ENCODE measurements at places on chromosomes 12 and 14. TPM values are rescaled to one million over a fixed set of nuclear protein-coding genes. Genes with fewer than 3 reads are reported as not detected.

GRCh38 chr12:128961957-128962356, 108.7 kb downstream of the GLT1D1 start:
- H3K27me3 ChIP-seq: no peaks in the 10 kb centered on the region
- no peak overlapping the region for H3K27ac ChIP-seq
- no peak overlapping the region for H3K4me3 ChIP-seq
- no peaks in the 10 kb centered on the region for H3K4me1 ChIP-seq

DNA sequence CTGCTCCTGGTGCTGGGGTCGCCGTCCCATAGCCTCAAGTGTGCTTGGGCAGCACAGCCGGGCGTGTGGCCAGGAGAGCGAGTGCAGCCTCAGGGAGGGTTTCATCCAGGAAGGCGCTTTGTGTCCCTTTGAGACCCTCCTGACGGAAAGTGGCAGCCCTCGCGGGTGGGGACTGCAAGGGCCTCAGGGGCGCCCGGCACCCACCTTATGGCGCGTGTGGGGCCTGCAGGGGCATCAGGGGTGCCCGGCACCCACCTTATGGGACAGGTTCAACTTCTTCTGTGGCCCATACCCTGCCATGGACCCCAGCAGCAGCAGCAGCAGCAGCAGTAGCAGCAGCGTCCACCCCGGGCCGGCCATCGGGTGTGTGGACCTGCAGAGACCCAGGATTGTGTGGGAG, 4.5 kb downstream of the LRCOL1 start:
- no peak for DNase-seq
- H3K4me1 ChIP-seq: no peaks in the 10 kb centered on the region
- H3K4me3 ChIP-seq: no peak overlapping the region

DNA sequence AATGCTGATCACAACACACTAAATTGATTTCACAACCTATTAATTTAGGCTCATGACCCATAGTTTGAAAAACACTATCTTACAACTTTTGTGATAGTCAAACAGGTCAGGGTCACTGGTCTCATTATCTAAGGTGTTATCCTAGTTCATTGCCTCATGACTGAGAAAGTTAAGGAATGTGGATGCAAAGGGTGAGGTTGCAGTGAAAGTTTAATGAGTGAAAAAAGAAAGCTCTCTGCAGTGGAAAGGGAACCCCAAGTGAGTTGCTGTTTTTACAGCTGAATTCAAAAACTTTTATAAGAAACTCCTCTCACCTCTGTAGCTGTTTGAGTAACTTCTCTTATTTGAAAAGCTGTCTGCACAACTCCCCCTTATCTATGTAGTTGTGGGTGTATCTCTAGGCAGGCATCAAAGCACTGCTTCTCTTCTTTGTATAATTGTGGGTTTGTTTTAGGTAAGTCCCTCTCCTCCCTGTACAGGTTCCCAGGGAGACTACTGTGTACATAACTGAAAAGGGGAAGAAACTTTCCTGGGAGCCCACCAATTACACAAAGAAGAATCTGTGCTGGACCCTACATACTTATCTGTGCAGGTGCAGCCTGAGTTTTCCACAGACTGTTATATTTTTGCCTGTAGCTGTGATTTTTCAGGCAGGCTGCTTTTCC, 18.9 kb downstream of the DNAL1 start:
- no peak overlapping the region for H3K27ac ChIP-seq
- DNase-seq: no peak
- no peaks in the 10 kb centered on the region for H3K4me1 ChIP-seq

DNA sequence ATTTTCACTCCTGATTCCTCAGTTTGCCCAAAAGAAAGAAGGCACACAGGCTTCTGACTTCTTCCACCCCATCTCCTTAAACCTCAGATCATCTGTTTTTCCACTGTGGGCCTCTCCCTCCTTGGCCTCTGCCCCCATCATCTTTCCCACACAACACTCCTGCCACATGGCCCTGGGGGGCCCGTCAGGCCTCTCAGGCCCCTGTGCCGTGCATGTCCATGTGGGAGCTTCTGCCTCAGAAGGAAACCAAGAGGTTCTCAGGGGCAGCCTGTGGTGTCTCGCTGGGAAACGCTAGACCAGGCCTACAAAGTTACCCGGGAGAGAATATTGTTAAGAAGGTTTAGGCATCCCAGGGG, 8.0 kb downstream of the KLHL33 start:
- H3K27me3 ChIP-seq: no peaks in the 10 kb centered on the region
- DNase-seq: no peak
- H3K36me3 ChIP-seq: no peaks in the 10 kb centered on the region
- H3K27ac ChIP-seq: no peak overlapping the region
- H3K4me1 ChIP-seq: no peaks in the 10 kb centered on the region

GRCh38 chr12:122726080-122726558, 4.5 kb downstream of the HCAR1 start:
- H3K27ac ChIP-seq: no peak overlapping the region
- no peaks in the 10 kb centered on the region for H3K27me3 ChIP-seq
- H3K4me3 ChIP-seq: no peak overlapping the region
- peaks cover 14% of the 10 kb centered on the region for H3K4me1 ChIP-seq

- H3K4me3 ChIP-seq: no peak overlapping the region
- no peak for DNase-seq
- H3K36me3 ChIP-seq: no peaks in the 10 kb centered on the region
- no peaks in the 10 kb centered on the region for H3K27me3 ChIP-seq
- no peaks in the 10 kb centered on the region for H3K4me1 ChIP-seq
Measured at GRCh38 chr12:132530447-132530846, 40.5 kb downstream of the FBRSL1 start.

DNA sequence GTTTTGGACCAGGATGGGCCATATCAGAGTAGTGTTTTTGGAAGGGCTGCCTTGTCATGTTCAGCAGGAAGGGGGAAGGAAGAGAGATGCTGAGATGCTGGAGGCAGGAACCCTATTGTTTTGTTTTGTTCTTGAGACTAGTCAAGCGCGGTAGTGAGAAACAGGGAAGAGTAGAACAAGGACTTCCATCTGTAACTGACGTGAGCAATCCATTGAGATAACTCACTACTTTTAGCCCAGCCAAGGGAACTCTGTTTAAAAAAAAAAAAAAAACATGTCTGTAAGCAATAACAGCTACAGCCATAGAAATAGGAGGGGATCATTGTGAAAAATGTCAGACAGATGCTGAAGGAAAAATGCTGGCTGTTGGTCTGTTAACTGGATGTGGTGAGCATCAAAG, 34.0 kb downstream of the CD9 start:
- H3K4me3 ChIP-seq: no peak overlapping the region
- no peak overlapping the region for H3K27ac ChIP-seq
- H3K36me3 ChIP-seq: no peaks in the 10 kb centered on the region
- H3K27me3 ChIP-seq: no peaks in the 10 kb centered on the region
- DNase-seq: no peak
- peaks cover 21% of the 10 kb centered on the region for H3K4me1 ChIP-seq

DNA sequence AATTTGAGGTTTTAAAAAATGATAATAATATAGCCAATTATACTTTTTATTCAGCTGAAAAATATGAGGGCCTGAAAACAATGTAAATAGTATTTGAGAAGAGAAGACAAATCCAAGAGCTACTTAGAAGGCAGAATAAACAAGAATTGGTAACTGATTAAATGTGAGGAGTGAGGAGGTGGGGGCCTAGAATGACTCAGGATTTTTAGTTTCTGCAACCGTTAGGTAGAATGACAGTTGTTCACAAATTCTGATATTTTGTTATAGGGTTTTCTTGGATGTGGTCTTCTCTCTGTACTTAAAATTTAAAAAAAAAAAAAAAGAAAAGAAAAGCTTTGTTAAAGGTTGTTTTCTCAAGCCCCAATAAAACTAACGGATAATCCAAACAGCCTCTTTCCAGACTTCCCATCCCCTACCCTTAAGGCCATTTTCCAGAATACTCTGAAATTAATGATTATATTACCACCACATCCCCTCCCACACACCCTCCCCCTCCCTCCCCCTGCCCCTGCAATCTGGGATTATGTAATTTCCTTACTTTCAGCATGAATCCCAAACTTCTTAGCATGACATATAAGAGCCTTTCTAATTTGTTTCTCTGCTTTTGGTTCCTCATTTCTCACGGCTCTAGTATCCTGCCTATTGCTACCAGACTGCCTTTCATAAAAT, 50.4 kb downstream of the LRP6 start:
- no peaks in the 10 kb centered on the region for H3K27me3 ChIP-seq
- H3K27ac ChIP-seq: no peak overlapping the region
- no peak for DNase-seq
- H3K4me3 ChIP-seq: no peak overlapping the region
- no peaks in the 10 kb centered on the region for H3K4me1 ChIP-seq

GRCh38 chr14:101828046-101828445, 66.5 kb downstream of the PPP2R5C start:
- no peaks in the 10 kb centered on the region for H3K27me3 ChIP-seq
- no peak for DNase-seq
- peaks cover 76% of the 10 kb centered on the region for H3K4me1 ChIP-seq
- H3K4me3 ChIP-seq: no peak overlapping the region
- H3K36me3 ChIP-seq: peaks cover 21% of the 10 kb centered on the region
- H3K27ac ChIP-seq: peak overlapping the region; percentile 97

DNA sequence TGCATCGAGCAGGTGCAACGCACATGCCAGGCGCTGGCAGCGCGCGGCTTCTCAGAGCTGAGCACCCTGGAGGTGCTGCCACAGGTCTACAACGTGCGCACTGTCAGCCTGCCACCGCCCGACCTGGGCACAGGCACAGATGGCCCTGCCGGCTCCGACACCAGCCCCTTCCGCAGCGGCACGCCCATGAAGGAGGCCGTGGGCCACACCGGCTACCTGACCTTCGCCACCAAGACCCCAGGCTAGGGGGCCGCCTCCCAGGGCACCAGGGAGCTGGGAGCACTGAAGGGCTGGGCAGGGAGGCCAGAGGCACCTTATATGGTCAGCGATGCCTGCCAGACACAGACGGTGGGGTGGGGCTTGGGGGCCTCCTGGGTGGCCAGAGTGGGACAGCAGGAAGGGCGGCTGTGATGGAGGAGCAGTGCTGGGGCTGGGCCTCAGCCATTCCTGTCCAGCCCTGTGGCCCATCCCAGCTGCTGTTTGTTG, 5.6 kb downstream of the TRMT61A start:
- no peak overlapping the region for H3K4me3 ChIP-seq
- H3K4me1 ChIP-seq: peaks cover 7% of the 10 kb centered on the region
- no peak overlapping the region for H3K27ac ChIP-seq
- no peaks in the 10 kb centered on the region for H3K36me3 ChIP-seq
- H3K27me3 ChIP-seq: no peaks in the 10 kb centered on the region

DNA sequence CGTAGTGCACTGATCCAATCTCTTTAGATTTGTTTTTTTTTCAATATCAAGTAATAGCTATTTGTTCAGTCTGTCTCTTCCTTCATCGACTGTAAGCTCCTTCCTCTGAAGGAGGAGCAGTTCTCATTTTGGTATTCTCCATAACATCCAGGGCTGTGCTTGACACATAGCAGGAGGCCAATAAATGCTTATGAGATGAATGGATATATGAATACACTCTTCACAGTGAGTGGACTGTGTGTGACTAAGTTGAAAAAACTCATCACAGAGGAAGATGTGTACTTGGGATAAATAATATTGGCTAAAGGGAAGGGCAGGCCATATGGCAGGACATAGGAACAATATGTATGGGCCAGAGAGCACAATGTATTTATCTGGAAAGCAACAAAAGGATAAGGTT, 205.3 kb upstream of the PRICKLE1 start:
- H3K4me3 ChIP-seq: no peak overlapping the region
- H3K27me3 ChIP-seq: no peaks in the 10 kb centered on the region
- no peaks in the 10 kb centered on the region for H3K36me3 ChIP-seq
- DNase-seq: no peak
- no peak overlapping the region for H3K27ac ChIP-seq
- H3K4me1 ChIP-seq: no peaks in the 10 kb centered on the region

DNA sequence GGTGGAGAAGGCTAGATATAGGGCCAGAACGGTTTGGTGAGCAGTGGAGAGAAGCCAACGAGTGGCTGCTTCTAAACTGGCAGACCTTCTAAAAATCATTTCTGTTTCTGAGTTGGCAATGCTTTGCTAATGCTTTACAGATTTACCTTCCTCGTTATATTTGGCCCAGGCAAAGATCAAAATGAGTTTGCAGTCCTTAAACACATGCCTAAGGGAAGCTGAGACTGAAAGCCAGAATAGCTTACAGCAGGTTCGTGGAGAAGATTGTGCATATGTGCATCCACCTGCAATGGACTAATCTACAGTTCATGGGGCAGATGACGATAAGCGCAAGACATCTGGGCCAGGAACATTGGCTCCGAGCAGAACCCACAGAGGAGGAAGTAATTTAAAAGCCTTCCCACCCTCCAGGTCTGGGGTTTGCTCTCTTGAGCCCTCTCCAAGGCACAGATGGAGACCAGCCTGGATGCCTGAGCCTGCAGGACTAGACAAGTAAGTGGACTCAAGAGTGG, 99.4 kb downstream of the NINJ2 start:
- DNase-seq: no peak
- peak overlapping the region; percentile 80 for H3K27ac ChIP-seq
- peak overlapping the region; percentile 49 for H3K4me3 ChIP-seq

- no peaks in the 10 kb centered on the region for H3K4me1 ChIP-seq
- no peaks in the 10 kb centered on the region for H3K27me3 ChIP-seq
- no peak overlapping the region for H3K27ac ChIP-seq
- no peaks in the 10 kb centered on the region for H3K36me3 ChIP-seq
Measured at GRCh38 chr12:7065073-7065623, 4.6 kb downstream of the C1S start.

The LRRIQ1 gene
- not detected for total RNA-seq

The MAP1LC3B2 gene
- 0.77 TPM for total RNA-seq

The TIGAR gene
- total RNA-seq: 11.5 TPM

The KRT85 gene
- not detected for total RNA-seq

The ADCY4 gene
- 5.0 TPM for total RNA-seq

The LPAR5 gene
- total RNA-seq: 8.3 TPM

The OVCH1 gene
- not detected for total RNA-seq

The GYS2 gene
- not detected for total RNA-seq

The IGF1 gene
- 0.30 TPM for total RNA-seq

The TGFB3 gene
- total RNA-seq: 11.5 TPM

The PRPH gene
- not detected for total RNA-seq

The MYO1H gene
- 0.49 TPM for total RNA-seq

Data from naive thymus-derived CD4-positive, alpha-beta T cell (primary cell).